ENCODE measurements at places on chromosomes 6 and 20. TPM values are rescaled to one million over a fixed set of nuclear protein-coding genes. Genes with fewer than 3 reads are reported as not detected.

DNA sequence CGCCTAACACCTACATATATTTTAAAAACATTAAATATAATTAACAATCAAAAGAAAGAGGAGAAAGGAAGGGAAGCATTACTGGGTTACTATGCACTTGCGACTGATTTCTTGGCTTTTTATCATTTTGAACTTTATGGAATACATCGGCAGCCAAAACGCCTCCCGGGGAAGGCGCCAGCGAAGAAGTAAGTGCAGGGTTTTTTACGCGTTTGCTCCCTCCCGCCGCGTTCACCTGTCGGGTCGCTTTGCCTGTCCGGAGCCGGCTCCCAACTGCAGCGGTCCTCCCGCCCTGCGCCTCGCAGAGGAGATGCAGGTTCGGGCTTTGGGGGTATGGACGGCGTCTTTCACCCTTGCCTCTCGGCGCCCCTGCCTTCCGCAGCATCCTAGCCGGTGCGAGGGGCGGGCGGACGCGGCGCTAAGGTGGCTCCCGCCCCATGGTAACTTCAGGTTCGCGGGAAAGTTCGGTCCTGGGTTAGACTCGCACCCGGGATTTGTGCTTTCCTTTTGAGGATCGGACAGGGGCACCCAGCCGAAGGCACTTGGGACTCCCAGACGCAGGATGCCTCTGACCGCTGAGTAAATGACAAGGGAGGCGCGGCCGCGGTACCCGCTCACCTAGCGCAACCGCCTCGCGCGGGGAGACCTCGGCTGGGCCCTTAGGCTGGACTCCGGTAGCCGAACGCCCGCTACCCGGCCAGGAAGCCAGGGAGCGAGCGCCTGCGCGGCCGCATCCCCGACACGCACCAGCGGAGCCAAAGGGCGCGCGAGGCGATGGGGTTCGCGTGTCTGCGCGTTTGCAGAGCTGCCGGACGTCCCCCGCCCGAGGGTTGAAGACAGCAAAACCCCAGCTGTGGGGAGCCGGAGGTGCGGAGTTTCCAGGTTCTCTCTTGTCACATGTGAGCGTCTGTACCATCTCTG lies 891 bp downstream of the RSPO3 start:
- DNase-seq: peak; percentile 34

CAP2 gene
- not detected for total RNA-seq

BCLAF1 gene
- 166 TPM for total RNA-seq

DNA sequence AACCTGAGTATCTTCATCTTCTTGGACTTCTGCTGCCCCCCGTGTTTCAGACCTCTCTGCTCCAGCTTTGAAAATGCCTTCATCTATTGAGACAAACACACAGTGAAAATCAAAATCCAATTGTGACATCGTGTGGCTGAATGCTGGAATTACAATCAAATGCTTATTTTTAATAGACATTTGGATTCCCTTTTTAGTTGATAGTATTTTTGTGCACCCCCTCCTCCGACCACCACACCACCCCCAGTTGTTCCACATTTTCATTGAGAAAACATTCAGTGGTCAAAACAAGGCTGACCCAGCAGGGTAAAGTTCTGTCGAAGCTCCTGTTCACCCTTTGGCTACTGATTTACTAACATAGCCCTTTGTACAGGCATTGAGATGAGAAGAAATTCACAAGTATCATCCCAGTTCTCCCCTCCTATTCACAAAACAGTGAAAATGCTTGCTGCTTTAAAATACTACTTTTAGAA lies 79.0 kb downstream of the NRSN1 start:
- peak; percentile 18 for DNase-seq

CPXM1 gene
- total RNA-seq: 2.9 TPM

DNA sequence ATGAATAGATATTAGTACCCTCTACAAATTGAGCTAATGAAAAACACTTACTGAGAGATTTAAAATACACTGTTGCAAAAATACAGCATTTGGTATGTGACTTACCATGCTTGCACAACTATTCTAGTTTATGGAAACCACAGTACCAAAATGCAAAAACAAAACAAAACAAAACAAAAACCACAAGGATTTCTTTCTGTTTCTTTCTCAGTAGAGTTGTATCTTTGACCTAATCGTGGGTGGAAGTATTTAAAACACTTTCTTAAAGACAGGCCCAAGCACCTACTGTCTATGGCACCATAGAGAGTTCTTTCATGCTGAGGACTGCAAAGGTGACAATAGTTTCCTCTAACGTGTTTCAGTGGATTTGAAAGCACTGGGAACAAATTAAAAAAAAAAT lies 95.3 kb upstream of the C6orf118 start:
- no peak for DNase-seq

BMP7 gene
- not detected for total RNA-seq

BACH2 gene
- 87.3 TPM for total RNA-seq

OLIG3 gene
- total RNA-seq: not detected

BMP2 gene
- not detected for total RNA-seq

- DNase-seq: no peak
Observed at GRCh38 chr6:110547266-110547964, 71.0 kb upstream of the SLC22A16 start.

TMEM14A gene
- total RNA-seq: 18.8 TPM

DNA sequence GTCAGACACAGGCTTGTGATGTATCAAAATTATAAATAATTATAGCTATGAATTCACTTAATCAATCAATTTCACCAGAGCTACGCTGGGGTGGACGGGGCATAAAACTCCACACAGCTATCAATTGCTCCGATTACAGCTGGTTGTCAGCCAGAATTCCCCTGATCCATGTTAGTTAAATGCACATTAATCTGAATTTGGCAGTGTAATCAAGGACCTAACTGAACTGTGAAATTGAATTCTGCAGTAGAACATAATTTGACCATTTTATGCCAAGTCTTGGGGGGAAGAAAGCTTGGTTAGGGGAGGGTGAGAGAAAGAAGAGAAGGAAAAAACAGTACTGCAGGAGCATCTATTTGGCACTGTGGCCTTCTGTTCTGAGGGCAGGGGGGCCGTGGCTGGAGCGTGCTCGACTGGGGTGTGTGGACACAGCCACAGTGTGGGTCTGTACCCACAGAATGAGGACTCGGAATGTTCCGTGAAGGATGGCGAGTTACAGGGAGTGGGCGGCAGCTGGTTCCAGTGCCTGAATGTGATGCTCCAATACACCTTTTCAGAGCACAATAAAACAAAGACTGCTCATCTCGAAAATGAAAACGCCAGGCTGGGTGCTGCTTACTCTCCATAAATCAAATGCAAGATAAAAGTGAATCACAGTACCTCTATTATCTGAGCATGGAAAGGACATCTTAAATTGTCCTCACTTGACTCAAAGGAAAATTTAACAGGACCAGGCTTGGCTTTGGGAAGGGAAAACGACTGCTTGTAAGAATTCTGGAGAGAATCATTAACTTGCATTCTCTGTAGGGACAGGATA lies 59.2 kb downstream of the LAMP5 start:
- no peak for DNase-seq

- DNase-seq: no peak
Observed at GRCh38 chr6:105641504-105641903, 238.6 kb upstream of the PREP start.

RAB22A gene
- 9.3 TPM for total RNA-seq

APOBEC2 gene
- not detected for total RNA-seq

PTCHD4 gene
- total RNA-seq: not detected

DNA sequence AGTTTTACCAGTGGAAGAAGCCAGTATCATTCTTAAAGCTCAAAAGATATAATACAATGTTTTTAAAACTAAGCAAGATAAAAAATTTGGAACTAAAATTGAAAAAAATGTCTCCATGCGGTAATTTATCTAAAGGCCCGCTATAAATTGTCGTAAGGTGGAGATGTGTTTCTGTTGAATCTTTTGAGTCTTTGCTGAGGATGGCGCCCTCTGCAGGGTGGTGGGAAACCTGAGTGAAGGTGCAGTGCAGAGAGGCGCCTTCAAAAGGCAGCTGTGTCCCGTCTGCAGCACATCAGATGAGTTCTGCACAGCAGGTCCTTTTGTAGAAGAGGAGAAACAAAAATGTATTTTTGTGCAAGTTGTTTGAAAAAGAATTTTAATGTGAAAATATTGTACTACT lies 29.4 kb upstream of the KIF25 start:
- peak; percentile 65 for DNase-seq

GRCh38 chr20:34410336-34410735 lies 47.3 kb downstream of the ITCH start:
- no peak for DNase-seq

DNA sequence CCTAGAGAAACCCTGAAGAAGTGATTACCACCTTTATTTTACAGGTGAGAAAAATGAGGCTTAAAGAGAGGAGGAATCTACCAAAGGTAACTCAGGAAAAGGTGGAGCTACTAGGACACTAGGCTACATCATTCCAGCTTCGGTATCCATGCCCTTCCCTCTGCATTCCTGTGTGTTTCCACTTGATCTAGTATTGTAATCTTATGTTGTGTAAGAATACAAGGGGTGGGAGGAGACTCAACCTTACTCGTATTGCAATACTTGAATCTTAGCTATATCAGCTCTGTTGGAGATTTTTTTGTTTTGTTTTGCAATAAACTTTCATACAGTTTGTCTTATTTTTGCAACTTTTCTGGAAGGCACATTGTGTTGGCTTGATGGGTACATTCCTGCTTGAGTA lies 742.4 kb downstream of the PTPRT start:
- no peak for DNase-seq

DNA sequence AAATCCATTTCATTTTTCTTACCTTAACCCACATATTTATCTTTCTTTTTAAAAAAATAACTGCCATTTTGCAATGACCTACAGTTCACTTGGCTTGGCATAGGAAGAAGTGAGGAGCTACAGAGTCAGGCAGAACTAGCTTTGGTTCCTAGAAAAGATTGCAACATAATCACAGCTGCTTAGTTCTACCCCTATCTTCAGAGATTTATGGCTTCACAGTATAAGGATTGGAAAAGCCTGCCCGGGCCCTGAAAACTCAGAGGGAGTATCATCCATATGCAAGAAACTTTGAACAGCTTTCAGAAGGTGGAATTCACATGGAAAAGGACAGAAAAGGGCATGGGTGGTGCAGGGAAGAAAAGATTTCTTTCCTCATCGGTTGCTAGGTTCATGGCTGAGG lies 774.3 kb upstream of the CHD6 start:
- no peak for DNase-seq

DNA sequence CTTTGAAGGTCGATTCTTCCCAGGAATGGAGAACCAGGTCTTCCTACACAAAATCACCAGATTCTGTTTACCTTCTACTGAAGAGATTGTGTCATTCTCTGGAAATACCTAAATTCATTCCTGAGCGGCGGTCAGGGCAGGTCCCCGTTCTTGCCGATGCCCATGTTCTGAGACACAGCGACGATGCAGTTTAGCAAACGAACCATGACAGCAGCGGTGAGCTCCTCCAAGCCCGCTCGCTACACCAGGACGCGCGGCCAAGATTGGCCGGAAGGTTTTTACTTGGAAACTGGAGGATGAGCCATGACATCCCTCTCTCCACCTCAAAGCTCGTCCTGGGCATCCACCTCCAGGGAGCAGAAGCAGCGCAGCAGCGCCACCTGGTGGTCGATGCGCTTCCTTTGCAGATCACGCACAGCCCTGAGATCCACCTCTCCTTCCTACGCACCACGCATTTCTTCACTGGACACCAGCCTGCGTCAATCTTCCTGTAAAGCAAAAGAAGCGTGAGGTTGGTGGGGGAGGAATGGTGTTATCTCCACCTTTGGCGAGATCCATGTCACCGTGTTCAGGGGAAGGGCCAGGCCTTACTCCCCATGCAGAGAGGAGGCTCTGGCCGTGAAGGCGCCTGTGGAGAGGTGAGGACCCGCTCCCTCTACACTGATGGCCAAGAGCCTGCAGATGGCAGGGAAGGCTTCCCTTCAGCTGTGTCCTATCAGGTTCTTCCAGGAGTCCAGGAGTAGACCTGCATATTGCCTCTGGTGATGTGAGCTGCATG lies 9.9 kb upstream of the HLA-B start:
- peak; percentile 88 for DNase-seq

- no peak for DNase-seq
Observed at GRCh38 chr20:51285684-51286083, 256.8 kb downstream of the NFATC2 start.

DNA sequence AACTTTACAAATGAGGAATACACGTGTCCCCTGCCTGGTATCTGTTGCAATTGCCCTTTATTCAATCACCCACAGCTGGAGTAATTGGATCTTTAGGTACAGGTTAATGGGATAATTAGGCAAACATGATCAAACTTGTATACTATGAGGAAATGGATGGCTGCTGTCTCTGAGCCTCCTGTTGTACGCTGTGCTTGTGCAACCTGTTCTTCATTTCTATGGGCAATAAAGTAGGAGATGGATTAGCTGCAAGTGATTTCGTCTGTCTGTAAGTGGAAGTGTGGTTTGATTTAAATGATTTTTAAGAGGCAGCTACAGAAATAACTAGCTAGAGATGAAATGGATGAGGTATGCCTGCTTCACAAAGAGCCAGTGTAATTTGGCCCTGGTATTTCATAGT lies 474.1 kb downstream of the RNF144B start:
- no peak for DNase-seq

GRCh38 chr20:48421547-48421946 lies 406.3 kb downstream of the PREX1 start:
- no peak for DNase-seq

- no peak for DNase-seq
Observed at GRCh38 chr6:45988635-45989034, 27.0 kb downstream of the CLIC5 start.

GTSF1L gene
- total RNA-seq: 0.23 TPM

LRP11 gene
- total RNA-seq: 5.1 TPM

NHLRC1 gene
- 0.11 TPM for total RNA-seq

GRCh38 chr6:20433929-20434328 lies 32.2 kb downstream of the E2F3 start:
- no peak for DNase-seq

- DNase-seq: no peak
Observed at GRCh38 chr6:67501755-67502154, 1133.3 kb upstream of the ADGRB3 start.

- DNase-seq: no peak
Observed at GRCh38 chr6:35197196-35197595, 16.6 kb upstream of the SCUBE3 start.

GRCh38 chr6:35168461-35168861 lies 27.3 kb upstream of the TCP11 start:
- DNase-seq: no peak

- DNase-seq: no peak
Observed at GRCh38 chr6:152461556-152461955, 175.6 kb downstream of the SYNE1 start.

HSPA12B gene
- total RNA-seq: not detected

DNA sequence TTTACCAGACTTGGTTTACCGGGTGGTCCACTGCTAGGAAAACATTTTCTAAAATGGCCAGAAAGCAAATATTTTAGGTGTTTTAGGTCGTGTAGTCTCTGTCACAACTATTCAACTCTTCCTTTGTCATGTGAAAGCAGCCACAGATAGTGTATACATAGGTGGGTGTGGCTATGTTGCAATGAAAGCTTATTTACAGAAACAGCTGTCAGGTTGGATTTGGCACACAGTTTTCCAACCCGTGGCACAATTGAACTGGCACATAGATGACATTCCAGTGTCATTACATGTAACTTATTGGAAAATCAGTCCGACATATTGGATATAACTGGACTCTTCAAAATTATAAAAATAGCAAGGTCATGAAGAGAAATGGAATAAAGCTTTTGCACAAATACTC lies 68.9 kb upstream of the KCNQ5 start:
- no peak for DNase-seq

SIRPA gene
- not detected for total RNA-seq

- DNase-seq: no peak
Observed at GRCh38 chr6:29789176-29789575, 38.4 kb upstream of the HLA-G start.

- DNase-seq: no peak
Observed at GRCh38 chr6:110034667-110035036, 56.5 kb downstream of the GPR6 start.

GRCh38 chr6:28683945-28684538 lies 158.4 kb downstream of the GPX5 start:
- peak; percentile 13 for DNase-seq

CRISP2 gene
- total RNA-seq: not detected
